Activated CD4-positive, alpha-beta T cell treated with anti-CD3 and anti-CD28 coated beads, Interleukin-2, amount 50 U/mL, for 16 hours (primary cell): ENCODE measurements at places on chromosomes 6 and 20.

DNA sequence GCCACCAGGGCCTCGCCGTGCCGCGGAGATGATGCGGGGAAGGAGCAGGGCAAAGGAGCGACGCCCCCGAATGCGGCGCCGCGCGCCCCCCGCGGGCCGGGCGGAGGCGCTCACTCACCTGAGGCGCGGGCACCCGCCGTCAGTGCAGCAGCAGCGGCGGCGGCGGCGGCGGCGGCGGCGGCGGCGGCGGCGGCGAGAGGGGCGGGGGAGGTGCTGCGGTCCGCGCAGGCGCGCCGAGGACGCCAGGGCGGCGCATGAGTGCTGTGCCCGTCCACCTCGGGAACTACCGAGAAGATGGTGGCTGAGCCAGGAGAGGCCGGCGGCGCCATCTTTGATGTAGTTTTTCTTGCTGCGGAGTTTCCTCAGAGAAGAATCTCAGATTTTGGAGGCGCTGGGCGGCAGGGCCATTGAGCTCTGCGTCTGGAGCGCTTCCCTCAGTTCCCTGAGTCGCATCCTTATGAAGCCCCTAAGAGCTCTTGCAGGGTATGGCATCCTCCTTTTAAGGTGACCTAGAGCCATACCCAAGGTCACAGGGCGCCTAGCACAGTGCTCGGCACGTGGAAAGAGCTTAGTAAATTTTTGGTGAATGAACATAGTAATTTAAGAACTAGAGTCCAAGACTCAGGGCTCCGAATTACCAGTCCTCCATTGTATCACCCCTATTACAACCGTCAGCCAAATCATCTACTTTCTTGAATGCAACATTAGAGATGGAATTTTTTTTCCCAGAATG, at the start of gene NDRG3:
NDRG3 (minus strand) TSS at position 164 of the 733 bp plus-strand sequence. CDS start 24,355 bp downstream, outside the sequence.
- DNase-seq, result peak; percentile 94

DNA sequence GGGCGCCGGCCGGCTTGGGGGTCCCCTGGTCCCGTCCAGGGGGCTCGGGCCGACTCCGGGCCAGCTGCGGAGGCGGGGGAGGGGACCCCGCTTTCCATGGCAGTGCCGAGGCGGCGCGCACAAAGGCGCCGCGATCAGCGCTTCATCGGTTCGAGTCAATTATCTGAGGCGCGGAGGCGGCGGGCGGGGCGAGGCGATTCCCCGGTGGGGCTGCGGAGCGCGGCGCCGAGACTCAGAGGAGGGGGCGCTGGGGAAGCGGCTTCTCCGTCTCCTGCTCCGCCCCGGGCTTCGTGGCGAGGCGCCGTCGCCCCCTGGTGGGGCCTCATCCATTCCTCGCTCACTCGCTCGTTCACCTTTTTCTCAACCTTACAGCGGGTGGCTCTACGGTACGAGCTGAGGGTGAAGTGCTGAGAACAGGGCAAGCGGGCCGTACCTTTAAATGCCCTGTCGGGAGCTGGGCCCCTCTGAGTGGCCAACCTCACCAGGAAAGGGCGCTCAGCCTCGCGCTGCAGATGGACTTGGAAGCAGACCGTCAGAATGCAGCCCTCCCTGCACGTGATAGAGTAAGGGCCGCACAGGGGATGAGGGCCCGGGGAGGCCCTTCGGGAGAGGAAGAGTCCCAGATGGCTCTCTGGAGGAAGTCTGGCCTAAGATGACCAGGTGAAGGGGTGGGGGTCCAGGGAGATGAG, 39.9 kb downstream of the SLC52A3 start:
- DNase-seq, result peak; percentile 42

GRCh38 chr6:20978151-20978614, 443.9 kb downstream of the CDKAL1 start:
- DNase-seq, result peak; percentile 82

DNA sequence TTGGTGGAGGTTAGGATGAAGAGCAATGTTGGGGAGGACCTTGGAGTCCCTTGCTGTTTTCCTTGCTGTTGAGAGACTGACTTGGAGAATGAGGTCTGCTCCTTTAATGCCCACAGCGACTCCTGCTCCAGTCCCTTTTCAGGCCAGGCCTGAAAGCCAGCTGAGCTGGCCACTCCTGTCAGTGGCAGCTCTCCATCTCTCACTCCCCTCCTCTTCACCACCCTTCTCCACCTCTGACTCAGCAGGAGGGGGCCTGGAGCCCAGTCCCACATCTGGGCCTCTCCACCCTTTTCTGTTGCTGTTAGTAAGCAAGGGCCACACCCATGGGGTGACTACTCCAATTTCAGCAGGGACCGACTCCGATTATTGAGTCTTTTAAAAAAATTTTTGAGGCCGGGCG, 2.2 kb downstream of the SNX21 start:
- DNase-seq, result no peak

DNA sequence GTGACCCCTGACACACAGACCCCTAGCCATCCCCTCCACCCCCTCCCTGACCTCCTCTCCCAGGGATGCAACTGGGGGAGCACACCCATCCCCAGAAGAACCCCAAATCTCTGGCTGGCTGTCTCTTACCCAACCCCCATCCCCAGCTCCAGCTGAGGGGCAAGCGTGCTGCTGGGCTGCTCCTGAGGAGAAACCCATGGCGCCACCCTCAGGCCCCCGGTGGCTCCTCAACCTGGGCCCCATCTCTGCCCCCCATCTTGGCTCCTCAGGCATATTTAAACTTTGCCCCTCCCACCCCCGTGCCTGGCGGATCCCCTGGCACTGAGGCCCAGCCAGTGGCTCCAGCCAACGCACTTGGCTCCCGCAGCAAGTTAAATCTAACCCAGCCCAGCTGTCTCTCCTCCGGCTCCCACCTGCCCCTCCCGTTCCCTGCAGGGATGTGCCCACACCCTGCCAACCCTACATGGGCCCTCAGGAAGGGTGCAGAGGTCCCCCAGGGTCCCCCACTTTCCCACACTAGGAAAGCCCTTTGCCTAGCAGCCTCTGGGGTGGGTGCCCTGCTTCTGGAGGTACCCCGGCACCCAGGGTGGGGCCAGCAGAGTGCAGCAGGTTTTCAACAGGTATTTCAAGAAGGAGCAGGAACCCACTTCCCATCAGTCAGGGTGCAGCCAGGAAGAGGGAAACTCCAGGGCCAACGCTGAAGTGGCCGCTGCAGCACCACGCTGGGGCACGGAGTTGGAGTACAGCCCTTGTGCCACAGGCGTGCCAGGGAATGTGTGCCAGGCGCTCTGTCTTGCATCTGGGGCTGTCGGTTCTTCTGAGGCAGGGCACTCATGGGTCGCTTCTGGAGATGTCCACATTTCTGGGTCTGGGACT, 5.3 kb upstream of the OSBPL2 start:
- no peak for DNase-seq

GRCh38 chr20:47033665-47034064, 139.0 kb downstream of the EYA2 start:
- no peak for DNase-seq

- DNase-seq, result no peak
Observed at GRCh38 chr6:51753635-51754034, 333.8 kb downstream of the PKHD1 start.

- DNase-seq, result no peak
Observed at GRCh38 chr6:108105571-108105970, 31.0 kb upstream of the OSTM1 start.

- no peak for DNase-seq
Observed at GRCh38 chr6:21039926-21040325, 505.7 kb downstream of the CDKAL1 start.

DNA sequence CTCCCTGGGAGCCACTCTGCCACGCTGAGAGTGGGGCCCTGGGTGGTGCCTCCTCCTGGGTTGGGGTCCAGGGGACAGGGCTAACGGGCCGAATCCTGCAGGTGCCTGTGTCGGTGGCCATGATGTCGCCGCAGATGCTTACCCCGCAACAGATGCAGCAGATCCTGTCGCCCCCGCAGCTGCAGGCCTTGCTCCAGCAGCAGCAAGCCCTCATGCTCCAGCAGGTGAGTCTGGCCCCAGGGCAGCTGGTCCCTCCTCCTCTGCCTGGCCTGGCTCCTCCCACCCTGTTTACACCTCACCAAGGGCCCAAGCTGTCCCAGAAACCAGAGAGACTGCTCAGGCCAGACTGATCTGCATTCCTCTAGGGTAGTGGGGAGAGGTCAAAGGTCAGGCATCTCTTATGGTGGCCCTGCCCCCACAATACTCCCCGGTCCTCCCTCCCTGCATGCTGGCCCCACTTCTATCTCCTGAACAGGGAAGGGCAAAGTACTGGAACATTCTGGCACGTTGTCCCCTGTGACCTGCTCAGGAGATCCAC, 38.6 kb downstream of the FOXP4 start:
- DNase-seq, result no peak

GRCh38 chr20:11549172-11550103, 368.3 kb upstream of the BTBD3 start:
- DNase-seq, result no peak

DNA sequence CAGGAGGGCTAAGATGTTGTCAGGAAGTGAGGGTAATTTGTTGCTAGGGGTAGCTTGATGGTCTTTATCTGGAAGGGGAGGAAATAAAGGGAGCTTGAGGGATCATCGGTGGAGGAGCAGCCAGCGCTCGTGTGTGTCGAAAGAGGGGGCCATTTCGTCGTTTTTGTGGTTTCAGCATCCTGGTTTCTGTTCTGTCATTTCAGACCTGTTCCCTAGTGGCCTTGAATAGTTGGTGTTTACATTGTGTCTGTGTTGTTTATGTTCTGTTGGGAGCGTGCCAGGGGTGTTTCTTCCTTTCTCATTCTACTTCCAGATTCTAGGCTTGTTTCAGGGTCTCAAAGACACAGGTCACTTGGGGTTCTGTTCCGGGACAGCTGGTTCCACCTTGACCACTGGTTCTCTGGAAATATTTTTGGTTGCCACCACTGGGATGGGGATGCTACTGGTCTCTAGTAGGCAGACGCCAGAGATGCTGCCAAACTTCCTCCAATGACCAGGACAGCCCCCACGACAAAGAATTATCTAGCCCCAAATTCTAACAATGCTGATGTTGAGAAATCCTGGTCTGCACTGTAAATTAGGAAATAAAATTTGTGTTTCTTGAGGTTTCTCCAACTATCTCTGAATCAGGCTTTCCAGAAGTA, 113.9 kb upstream of the NAA20 start:
- DNase-seq, result peak; percentile 48

GRCh38 chr20:9867196-9867980, 28.5 kb upstream of the PAK5 start:
- no peak for DNase-seq

DNA sequence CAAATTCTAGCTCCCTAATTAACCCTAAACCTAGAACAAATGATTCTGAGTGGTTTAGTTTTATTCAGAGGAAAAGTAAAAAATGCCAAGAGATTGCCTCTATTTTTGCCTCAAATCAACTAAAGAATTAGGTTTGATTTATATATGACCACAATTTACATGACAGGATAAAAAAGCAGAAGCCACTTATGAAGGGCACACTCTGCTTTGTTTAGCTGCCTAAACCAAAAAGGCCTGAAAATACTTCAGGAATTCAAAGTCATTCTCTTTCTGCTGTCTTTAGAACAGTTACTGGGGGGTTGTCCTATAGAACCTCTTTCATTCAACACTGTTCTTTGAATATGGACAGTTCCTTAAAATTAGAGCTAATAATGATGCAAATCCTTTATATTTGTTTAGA, 5.3 kb downstream of the FBXO5 start:
- DNase-seq, result no peak

DNA sequence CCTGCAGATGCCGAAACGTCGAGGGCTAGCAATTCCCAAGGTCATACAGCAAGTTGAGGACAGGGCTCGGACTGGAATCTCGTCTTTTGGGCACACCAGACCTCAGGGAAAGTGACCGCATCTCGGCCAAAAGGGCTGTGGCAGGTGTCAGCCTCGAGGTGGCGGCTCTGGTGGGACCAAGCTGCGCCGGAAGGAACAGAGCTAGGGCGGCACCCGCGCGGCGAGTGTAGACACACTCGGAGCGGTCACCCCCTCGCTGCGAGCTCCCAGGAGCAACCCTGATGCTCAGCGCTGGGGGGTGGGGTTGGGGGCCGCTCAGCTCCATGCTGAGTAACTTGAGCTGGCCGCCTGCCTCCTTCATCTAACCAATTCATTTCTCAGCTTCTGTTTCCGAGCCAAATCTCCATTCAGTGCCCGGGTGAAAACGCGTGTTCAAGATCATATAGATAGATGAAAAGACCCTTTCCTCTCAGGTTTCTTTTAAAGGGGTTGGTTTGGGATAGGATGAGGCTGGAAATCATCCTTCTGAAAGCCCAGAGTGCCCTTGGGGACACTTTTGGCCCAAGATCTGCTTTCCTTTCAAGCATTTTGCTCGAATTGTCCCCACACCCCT, 2.2 kb upstream of the TUBB2B start:
- peak; percentile 21 for DNase-seq

- no peak for DNase-seq
Observed at GRCh38 chr6:105384004-105384403, 18.9 kb downstream of the PREP start.

GRCh38 chr6:144566868-144567615, 281.9 kb downstream of the UTRN start:
- peak; percentile 42 for DNase-seq

DNA sequence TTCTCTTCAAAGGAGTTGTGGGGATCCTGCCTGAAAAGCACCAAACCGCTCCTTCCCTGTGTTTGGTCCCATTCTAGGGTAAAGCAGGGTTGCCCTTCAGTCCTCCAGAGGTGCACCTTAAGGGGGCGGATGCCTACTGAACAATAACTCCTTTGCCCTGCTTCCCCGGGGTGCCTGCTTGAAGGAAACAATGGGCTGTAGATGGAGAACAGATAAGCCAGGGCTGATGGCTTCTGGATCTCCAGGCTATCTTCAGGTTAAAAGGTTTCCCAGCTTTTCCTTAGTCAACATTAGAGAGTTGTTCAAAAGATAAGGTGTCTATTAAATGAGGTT, 5.4 kb upstream of the PRDM1 start:
- DNase-seq, result no peak

DNA sequence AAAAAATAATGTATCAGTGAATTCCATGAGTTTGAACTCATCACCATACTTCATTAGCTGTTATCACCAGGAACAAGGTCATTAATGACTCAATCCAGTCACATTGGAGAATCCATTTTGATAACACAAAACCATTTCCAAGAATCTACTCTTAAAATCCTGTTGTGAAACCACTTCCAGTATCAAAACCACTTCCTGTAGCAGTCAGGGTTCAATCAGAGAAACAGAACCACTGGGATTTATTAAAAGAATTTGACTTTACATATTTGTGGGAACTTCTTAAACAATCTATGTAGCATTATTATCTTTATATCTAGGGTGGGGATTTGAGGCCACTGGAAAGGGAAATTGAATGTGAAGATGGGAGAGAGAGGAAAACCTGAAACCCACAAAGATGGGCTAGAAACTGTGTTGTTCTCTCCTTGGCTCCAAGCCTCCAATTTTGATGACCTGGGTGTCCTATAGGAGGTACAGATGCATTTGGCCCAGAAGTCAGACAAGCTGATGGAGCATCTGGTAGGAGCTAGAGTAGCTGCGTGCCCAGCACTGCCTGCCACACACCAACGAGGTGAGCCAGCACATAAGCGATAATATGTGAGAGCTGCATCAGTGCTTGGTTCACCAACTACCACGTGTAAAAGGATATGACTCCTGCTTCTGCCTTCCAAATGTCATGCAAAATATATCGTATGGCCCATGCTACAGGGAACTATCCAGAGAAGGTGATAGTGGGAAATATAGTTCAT, 117.0 kb downstream of the TMEM200A start:
- no peak for DNase-seq

DNA sequence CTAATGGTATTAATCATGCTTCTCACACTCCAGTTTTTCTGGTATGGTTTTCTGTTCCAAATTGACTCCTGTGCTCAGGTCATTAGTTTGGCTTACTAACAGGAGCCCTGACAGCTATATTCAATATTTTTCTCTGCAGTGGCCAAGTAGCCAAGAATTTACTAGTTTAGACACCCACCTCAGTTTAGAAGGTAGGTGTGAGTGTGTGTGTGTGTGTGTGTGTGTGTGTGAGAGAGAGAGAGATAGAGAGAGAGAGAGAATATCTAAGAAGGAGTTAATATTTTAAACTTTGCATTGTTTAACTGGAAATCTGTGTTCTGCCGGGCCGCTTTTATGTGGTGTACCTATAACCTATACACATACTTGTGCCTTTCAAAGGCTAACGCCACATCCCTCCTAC, 18.5 kb downstream of the JARID2 start:
- no peak for DNase-seq
